ENCODE measurements at places on chromosomes 3 and 15.

DNA sequence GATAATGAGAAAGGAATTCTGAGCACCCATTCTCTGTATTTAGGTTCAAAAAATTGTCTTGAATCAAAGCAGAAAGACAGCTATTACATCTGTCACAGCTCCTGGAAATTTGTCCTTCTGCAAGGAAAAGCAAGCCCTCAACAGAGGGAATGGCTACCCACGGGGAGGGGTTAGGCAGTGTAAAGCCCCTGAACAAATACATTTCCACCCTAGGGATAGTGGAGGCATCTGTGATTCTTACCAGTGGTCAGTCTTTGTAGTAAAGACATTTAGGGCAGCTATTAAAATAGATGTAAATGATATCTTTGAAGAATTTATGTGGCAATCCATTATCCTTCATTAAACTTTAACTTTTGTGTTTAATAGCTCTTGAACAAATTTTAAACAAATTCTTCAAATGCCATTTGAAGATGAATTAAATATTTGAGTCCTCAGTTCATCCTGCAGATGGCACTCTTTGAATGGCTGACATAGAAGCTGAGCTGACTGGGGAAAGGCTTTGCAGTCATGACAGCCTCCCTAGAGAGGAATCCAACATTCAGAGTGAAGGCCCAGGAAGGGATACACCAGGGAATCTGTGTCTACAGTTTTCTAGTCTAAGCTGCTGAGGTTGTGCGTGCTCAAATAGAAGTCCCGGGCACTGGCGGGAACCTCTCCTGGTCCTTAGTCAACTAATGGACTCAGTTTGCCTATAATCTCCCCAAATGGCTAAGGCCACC is 359.7 kb upstream of the ROPN1 start:
- DNase-seq, result peak; percentile 54

- no peak for DNase-seq
Observed at GRCh38 chr3:16251316-16252085, 13.2 kb downstream of the DPH3 start.

GRCh38 chr3:192449036-192449435 is 278.3 kb downstream of the FGF12 start:
- DNase-seq, result no peak

- DNase-seq, result peak; percentile 17
Observed at GRCh38 chr3:148992027-148992634, 791 bp downstream of the GYG1 start.

- no peak for DNase-seq
Observed at GRCh38 chr15:71151081-71151480, 35.8 kb downstream of the THSD4 start.

DNA sequence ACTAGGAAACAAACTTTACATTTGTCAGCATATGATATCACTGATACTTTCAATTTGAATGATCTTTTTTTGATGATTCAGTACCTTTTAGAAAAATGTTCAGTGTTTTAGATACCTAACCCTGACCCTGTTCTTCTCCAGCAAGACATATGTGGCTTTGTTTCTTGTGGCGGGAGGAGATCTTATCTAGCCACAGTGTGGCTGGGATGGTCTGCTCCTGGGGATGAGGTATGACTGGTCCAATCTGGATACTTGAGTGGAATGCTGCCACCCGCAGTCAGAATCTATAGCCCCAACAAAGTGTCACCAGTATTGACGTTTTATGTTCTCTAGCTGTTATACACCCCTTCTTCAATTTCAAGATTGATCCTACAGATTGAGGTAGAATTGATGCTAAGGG is 439.0 kb upstream of the GOLIM4 start:
- DNase-seq, result no peak

- no peak for DNase-seq
Observed at GRCh38 chr3:171812811-171813210, 2.5 kb upstream of the PLD1 start.

- no peak for DNase-seq
Observed at GRCh38 chr3:50605901-50606326, 5.7 kb downstream of the CISH start.

DNA sequence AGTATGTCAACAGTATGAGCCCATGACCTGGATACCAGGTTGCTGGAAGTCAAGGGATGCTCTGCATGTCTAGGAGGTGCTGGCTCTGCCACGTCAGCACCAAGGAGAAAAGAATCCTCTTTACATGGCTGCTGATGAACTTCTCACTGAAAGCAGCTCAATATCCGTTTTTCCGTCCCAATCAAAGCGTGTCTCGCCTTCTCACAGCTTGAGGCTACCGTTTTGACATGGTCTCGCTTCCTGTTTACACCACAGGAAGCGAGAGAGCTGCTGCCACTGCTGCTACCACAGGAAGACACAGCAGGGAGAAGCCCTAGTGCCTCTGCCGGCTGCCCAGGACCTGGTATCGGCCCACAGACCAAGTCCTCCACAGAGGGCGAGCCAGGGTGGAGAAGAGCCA is 27.3 kb downstream of the STARD5 start:
- no peak for DNase-seq

DNA sequence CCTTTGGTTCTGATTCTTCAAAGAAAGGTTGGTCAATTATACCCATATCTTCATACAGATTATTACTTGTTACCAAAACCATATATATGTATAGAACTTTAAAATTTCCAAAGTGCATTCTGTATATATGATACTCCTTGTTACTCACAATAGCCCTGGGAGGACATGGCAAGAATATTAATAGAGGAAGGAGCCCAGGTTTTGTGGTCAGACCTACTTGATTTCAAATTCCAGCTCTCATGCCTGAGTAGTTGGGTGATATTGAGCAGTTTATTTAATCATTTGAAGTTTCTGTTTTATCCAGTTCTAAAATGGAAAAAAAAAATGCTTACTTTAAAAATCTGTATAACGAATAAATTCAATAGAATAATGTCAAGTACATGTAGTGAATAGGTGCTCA is 2.5 kb downstream of the IL1RAP start:
- no peak for DNase-seq

GRCh38 chr15:69994429-69995205 is 103.1 kb downstream of the TLE3 start:
- no peak for DNase-seq

GRCh38 chr15:75693501-75694240 is 19.0 kb downstream of the CSPG4 start:
- no peak for DNase-seq

DNA sequence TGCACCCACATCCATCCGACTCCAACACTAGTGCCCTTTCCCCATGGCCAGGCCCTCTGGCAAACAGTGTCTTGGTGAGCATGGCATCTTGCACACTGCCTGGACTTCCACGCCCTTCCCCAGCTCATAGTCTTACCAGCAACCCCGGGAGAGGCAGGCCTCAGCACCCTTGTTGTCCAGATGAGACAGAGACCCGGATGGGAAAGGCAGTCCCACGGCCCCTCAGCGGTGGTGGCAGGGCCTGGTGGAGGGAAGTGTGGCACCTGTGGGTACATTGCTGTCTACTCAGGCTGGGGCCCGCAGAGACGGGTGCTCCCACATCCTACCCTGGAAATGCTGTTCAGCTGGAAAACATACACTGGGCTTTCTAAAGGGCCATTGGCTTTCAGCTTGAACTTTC is 28.4 kb downstream of the HDAC11 start:
- no peak for DNase-seq

GRCh38 chr3:98114264-98114663 is 16.3 kb upstream of the OR5H1 start:
- DNase-seq, result no peak

DNA sequence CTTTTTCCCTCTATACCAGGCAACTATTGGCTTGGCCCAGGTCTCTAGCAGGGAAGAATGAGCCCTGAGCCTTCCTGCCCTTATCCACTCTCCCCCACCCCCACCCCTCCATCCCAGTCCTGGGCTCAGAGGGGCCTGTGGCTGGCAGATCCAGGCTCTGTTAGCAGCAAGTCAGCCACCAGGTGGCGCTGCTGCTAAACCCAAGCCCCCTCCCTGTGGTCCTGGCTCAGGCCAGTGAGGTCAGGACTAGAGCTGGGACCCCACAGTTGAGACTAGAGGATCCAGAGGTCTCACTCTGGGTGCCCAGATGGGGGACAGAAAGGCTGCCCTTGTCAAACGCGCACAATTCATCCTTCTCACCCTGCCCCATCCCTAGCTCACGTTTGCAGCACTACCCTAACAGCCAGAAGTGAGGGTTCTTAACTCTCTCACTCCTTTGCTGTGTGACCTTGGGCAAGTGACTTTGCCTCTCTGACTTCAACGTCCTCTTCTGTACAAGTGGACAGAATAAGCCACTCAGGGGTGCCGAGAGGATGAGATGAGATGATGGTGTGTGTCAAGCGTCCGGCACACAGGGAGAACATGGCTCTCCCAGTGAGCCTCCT is 46.8 kb upstream of the SLC6A1 start:
- peak; percentile 64 for DNase-seq

DNA sequence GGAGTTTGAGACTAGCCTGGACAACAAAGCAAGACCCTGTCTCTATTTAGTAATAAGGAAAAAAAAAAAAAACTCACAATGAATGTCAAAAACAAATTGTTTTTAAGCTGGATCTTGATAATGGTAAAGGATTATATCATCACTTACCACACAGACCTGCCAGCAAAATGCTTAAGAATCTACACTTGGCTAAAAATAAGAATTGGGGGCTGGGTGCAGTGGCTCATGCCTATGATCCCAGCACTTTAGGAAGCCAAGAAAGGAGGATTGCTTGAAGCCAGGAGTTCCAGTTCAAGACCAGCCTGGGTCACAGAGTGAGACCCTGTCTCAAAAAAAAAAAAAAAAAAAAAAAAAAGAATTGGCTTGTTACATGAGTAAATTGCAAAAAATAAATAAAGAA is 31.0 kb downstream of the ACAP2 start:
- no peak for DNase-seq

GRCh38 chr15:91142106-91142744 is 42.2 kb downstream of the SV2B start:
- DNase-seq, result no peak

GRCh38 chr15:66029650-66030049 is 160.4 kb downstream of the RAB11A start:
- DNase-seq, result no peak

DNA sequence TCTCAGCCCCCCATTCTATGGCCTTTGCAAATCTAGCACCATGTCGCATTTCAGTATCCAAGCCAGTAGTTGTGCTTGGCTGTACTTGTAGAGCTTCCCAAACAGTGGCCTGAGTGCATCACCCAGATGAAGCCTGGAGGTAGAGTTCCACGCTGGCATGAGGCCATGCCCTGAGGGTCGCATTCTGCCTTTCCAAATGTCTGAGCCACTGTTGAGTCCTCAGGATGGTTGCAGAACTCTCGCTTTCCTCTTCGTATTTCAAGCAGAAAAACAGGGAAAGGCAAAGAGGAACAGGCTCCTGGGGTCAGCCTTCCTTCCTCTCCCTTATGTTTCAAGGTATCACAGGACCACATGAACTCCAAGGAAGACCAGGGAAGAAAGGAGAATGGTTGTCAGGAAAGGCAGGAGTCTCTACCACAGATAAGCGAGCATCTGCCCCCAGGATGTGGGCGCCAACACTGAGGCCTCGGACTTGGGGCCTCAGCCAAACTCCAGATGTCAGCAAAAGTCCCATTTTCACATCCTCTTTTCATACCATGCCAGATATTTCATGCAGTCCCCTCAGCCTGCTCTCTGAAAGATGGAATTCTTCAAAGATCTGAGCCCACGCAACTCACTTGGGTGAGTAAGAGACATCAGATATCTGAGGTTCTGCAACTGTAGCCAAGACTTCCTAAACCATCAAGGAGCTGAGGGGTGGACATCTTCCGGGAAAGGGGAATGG is 19.4 kb upstream of the PRR20G start:
- peak; percentile 20 for DNase-seq

DNA sequence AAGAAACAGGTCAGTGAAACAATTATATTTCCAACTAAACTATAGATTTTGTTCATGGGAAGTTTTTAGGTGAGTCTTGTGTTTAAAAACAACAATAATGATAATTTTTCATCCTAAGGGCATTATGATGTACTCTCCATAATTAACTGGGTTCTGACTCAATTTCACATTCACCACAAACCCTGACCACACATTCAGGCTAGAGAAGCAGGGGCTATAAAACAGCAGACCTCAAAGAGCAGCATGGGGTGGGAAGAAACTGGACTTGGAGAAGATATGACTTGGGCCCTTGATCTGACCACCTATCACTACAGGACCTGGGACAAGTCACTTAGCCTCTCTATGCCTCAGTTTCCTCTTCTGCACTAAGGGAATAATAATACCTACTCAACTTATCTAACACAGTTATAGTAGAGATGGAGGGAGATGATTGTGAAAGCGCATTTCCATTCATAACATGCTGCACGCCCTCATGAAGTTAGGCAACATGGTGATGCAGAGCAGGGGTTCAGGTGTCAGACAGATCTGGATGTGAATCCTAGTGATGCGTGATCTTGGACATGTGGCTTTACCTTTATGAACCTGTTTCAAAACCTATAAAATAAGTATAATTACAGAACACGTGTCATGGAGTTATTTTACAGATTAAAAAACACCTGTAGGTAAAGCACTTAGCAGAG is 63.0 kb upstream of the ACP3 start:
- no peak for DNase-seq

Measured in putamen (tissue), 1 donor.